ENCODE measurements at places on chromosomes 12 and 14. TPM values are rescaled to one million over a fixed set of nuclear protein-coding genes. Genes with fewer than 3 reads are reported as not detected.

- DNase-seq: no peak
Observed at GRCh38 chr12:122523280-122523679, 3.5 kb downstream of the RSRC2 start.

The DTX1 gene
- total RNA-seq: 6.3 TPM

DNA sequence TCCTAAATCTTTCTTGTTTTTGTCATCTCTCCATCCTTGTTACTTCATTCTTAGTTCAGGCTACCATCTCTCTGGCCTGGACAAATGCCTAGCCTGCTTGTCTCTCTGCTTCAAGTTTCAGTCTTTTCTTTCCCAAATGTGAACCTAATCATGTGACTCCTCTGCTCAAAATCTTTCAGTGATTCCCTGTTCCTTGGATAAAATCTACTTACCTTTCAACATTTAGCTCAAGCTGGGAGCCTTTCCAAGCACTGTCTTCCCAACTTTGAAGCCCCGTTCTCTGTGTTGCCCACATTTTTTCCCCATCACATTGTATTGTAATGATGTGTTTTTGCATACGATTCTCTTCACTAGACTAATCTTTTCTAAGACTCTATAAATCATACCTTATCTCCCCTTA, 24.7 kb downstream of the SLC7A8 start:
- DNase-seq: no peak

- DNase-seq: no peak
Observed at GRCh38 chr12:54958048-54958658, 26.4 kb downstream of the TESPA1 start.

DNA sequence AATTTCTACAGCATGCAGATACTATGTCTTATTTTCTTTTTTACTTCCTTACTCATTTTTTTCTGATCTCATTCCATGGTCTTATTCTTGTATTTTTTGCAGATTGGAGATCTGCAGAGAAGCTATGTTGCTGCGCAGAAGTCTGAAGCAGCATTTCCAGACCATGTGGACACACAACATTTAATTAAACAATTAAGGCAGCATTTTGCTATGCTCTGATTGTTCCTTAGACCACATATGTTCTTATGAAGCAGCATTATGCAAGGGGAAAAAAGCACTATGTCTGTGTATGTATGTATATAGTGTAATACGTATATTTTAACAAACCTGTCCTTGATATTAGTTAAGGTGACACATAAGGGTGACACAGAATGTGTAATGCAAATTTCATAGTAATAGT, 52.7 kb downstream of the TTC8 start:
- no peak for DNase-seq

GRCh38 chr14:60303745-60304144, 54.7 kb downstream of the PPM1A start:
- DNase-seq: no peak

GRCh38 chr12:28242129-28242495, 51.9 kb downstream of the CCDC91 start:
- no peak for DNase-seq

GRCh38 chr12:108193917-108194316, 64.8 kb downstream of the WSCD2 start:
- DNase-seq: no peak

Data from posterior vena cava (tissue), 2 donors.